ENCODE measurements at places on chromosomes 6 and 20. TPM values are rescaled to one million over a fixed set of nuclear protein-coding genes. Genes with fewer than 3 reads are reported as not detected.

Gene KIF6
- total RNA-seq: not detected

Gene PLA2G7
- total RNA-seq: 3.3 TPM

Gene RNF182
- not detected for total RNA-seq

Gene UNC5CL
- 34.6 TPM for total RNA-seq

Gene CSTF1
- 15.7 TPM for total RNA-seq

Gene SLC22A2
- not detected for total RNA-seq

Gene CAGE1
- not detected for total RNA-seq

Gene MUC21
- total RNA-seq: not detected

Gene UNC93A
- not detected for total RNA-seq

Gene WFDC10B
- not detected for total RNA-seq

Gene POU5F1
- 27.8 TPM for total RNA-seq

Gene OLIG3
- not detected for total RNA-seq

All from Peyer's patch (tissue), 4 donors.